ENCODE measurements at places on chromosomes 11 and 22.

DNA sequence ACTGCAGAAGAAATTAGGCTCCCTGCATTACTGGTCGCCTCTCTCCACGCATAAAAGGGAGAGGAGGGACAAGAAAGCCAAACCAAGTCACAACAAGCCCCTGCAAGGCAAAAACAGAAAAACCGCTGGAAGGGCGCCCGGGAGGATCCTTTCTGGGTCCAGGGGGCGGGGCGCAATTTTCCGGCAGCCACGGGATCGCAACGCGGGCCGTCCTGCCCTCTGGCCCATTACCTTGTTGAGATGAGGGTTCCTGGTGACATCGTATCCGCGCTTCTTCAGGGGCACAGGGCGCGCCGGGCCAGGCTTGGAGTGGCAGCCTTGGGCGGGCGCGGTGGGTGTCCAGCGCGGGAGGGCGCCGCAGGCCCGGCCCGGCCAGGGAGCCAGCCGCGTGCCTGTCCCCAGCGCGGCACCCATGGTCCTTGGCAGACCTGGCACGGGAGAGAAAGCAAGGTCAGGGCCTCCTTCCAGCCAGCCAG is 847 bp downstream of the ME3 start:
- no peak for DNase-seq

- peak; percentile 79 for DNase-seq
Measured at GRCh38 chr22:46613606-46614021, 6.6 kb upstream of the GRAMD4 start.

- no peak for DNase-seq
Measured at GRCh38 chr11:69745201-69745600, 29.9 kb downstream of the FGF4 start.

DNA sequence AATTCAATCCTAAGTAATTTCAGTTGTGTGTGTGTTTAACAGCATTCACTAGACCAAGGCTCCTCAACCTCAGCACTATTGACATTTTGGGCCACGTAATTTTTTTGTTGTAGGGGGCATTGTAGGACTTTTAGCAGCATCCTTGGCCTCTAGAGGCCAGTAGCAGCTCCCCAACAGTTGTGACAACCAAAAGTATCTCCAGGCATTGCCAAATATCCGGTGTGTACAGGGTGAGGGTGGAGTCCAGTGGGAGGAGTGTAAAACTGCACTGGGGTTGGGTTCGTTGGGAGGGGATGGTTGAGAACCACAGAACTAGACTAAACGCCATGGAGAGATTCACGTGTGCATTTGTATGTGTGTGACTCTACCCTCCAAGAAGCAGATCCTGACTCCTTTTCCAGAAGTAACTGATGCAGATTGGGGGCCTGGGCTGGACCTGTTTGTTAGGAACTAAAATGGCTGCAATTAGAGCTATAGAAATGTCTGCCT is 5.9 kb upstream of the PHF21A start:
- DNase-seq, result peak; percentile 20

DNA sequence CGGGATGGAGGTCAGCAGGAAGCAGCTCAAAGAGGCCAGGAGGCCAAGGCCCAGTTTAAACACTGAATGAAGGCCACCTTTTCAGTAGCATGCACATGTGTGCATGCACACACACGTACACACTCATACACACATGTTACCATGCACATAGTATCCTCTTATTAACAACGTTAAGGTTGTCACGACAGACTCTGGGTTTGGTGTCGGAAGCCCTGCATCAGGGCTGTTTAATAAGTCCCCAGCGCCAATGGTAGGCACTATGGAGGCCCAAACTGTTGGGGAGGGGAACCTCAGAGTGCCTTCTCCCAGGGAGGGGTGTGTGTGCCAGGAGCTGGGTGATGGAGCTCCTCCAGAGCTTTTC is 39.5 kb upstream of the ADA2 start:
- no peak for DNase-seq

DNA sequence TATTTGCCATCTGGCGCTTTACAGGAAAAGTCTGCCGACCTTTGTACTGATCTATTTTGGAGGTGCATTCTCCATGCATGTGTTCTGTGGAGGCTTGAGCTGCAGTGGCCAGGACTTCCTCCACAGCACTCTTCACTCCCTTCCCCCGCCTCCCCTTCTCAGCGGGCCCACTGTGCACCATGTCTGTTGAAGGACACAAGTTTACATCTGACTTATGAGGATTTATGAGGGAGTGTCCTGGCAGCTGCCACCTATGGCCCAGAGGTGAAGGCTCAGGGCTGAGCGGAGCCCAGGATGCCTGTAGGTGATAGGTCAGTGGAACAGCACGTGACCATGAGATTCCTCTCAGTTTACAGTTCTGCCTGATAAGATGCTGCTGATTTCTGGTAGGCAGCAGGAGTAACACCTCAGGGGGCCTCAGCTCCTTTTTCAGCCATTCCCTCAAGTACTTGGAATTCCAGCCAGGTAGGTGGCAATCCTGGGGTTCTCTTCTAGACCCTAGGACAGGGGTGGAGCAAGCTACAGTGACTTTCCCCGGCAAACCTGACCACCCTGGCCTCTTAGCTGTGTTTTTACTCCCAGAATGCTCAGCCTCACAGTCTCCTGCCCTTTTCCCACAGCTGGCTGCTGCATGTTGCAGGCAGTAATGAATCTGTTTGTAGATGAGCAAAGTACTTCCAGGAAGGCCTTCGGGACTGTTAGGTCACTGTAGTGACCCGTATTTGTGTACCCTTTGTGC is 59.9 kb downstream of the PPFIBP2 start:
- DNase-seq, result peak; percentile 89

DNA sequence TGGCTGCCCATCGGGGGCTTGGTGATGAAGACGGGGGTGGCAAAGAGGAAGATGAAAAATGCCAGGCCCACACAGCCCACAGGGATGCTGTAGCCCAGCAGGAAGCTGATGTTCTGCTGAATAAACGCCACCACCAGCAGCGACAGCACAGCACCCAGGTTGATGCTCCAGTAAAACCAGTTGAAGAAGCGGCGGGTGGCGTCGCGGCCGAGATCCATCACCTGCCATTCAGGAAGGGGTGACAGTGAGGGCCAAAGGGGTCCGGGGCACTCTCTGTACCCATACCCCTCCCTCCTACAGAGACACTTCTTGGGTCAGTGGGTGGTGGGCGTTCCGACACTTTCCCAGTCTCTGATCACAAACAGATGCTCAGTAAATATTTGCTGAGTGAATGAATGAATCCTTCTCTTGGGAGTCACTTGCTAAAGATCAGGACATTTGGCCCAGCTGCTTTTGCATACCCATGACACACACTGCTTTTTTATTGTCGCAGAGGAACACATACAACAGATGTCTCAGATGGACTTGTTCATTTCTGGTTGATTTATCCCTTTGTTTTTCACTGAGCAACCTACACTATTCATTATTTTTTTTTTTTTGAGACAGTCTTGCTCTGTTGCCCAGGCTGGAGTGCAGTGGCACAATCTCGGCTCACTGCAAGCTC is 5.2 kb downstream of the SLC15A3 start:
- no peak for DNase-seq

GRCh38 chr11:28491431-28491830 is 383.2 kb downstream of the METTL15 start:
- DNase-seq, result no peak

DNA sequence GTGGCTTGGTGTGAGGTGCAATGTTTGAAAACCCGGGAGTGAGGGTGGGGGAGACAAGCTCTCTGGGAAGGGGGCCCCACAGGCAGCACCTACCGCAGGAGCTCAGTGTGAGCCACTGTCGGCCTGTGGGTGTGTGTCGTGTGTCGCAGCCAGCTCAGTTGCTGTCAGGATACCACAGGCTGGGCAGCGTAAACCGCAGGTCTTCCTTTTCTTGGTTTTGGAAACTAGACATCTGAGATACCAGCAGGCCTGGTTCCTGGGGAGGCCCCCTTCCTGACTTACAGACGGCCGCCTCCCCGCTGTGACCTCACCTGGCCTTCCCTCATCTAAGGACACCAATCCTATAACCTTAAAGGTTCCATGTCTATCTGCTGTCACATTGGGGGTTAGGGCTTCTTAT is 19.4 kb downstream of the IRF7 start:
- no peak for DNase-seq

DNA sequence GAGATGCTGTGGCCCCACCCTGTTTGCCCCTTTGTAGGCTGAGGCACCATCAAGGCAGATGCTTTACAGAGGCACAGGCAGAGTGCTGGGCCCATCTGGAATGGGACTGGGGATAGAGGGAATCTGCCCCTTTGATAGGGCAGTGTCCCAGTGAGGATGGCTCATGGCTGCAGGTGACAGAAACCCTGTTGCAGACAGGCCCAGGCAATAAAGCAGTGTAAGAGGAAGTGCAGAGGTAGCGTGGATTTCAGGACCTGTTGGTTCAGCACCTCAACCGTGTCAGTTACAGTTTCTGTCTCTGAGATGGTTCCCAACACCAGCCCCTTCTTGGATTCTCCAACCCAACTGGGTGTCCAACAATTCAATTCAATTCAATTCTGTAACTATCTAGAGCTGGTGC is 25.1 kb downstream of the PRDM11 start:
- DNase-seq, result no peak

DNA sequence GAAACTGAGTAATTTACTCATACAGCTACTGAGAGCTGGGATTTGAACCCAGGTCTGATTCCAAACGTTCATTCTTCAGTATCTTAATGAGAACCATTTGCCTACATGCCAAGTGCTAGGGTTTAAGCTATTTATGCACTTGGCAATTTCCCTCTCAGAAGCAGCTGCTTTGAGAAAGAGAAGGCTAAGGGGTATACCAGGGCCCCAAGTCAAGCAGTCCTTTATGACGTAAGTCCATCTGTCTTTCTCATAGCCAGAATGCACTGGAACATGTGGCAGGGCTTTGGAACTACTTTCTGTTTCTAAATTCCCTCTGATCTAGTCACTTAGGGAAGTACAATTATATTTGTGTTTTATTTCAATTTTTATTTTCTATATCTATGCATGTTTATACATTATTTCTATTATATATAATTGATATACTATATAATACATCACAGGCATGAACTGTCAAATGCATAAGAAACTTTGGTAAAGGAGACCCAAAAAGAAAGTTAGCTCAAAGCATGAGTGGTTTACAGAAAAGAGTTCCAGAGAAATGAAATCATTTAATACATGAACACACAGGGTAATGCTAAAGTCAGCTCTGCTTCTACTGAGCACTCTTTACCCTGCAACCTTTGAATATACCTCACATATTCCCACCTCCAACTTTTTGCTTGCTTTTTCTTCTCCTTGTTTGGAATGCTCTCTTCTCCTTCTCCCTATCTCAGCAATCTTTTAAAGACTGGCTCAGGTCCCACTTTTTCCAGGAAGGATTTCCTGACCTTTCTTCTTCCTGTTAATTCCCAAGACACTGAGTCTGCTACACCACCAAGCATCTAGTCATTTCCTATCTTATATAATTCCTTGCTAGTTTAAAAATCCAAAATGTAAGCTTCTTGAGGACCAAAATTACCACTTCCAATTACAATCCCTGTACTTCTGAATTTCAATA is 80.5 kb upstream of the GDPD4 start:
- peak; percentile 77 for DNase-seq

DNA sequence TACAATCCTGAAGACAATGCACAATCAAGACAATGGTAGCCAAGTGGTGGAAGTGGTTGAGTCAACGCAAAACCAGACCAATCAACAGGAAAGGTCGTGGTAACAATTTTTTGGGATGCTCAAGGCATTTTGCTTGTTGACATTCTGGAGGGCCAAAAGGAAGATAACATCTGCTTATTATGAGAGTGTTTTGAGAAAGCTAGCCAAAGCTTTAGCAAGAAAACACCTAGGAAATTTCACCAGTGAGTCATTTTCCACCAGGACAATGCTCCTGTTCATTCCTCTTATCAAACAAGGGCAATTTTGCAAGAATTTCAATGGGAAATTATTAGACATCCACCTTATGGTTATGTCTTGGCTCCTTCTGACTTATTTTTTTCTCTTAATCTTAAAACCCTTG is 1932.2 kb upstream of the RAG2 start:
- no peak for DNase-seq

- peak; percentile 45 for DNase-seq
Measured at GRCh38 chr22:23256171-23256932, 76.0 kb downstream of the BCR start.

DNA sequence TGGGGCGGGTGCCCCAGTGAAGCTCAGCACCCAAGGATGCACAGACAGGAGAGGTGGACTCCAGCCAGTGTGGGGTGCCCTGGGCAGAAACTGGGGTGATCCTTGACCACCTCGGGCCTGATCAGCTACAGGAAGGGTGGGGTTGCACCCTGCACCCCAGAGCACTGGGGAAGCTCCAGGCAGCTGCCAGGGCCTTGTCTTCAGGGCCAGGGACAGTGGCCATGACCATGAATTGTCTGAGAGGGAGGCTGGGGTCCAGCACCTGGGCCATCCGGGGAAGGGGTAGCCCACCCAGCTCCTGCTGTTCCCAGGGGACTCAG is 17.6 kb downstream of the IL17REL start:
- DNase-seq, result no peak

- no peak for DNase-seq
Measured at GRCh38 chr11:67504005-67504949, 886 bp downstream of the PITPNM1 start.

DNA sequence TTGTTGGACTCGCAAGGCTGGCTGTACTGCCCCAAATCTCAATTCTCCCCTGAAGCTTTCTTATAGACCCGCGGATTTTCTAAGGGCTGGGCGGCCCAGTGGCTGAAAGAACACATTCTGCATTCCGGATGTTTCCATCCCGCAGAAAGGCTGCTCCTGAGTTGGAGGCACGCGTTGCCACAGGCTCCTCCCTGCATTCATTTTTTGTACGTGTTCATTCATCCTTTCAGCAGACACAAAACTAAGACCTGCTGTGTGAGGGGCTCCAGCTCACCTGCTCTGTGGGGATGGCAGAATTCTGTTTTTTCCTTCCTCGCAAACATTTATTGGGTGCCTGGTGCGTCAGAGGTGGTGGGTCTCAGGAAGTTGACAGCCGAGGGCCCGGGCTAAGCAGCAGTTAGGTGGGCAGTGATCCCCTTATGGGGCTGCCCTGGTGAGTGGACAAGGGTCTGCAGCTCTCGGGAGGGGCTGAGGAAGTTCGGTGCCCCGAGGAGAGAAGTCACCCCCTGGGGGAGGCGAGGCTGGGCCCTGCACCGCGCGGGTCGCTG is 23.7 kb downstream of the SHANK3 start:
- no peak for DNase-seq

- no peak for DNase-seq
Measured at GRCh38 chr11:128603752-128604414, 16.5 kb upstream of the ETS1 start.

DNA sequence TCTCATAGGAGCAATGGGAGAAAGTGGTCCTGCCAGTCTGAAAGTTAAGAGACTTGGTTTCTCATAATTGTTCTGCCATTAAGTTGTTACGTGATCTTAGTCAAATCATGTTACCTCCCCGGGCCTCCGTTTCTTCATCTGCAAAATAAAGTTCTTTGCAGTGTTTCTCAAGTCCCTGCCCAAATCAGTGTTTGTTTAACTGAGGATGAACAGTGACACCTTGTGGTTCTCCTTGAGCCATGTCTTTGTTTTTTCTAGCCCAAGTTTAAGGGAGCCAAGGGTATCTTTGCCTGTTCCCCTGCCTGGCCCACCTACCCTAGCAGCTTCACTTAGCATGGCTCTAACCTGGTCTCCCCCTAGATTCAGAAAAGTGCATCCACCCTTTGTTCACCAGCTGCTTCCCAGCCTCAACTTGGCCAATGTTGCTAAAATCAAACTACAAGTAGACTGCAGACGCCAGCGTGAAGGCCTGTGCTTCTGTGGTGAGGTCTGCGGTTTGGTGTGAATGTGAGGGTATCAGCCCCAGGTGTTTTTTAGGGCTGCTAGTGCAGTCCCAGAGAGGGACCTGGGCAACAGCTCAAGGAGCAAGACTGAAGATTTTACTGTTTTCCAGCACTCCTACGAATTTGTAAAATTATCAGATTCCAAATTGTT is 35.5 kb downstream of the FZD4 start:
- DNase-seq, result no peak
